Epithelial cell of prostate (primary cell): ENCODE measurements at places on chromosomes 13 and 19.
A peak's percentile ranks its signal among the peaks of the same experiment; 100 is the strongest.

DNA sequence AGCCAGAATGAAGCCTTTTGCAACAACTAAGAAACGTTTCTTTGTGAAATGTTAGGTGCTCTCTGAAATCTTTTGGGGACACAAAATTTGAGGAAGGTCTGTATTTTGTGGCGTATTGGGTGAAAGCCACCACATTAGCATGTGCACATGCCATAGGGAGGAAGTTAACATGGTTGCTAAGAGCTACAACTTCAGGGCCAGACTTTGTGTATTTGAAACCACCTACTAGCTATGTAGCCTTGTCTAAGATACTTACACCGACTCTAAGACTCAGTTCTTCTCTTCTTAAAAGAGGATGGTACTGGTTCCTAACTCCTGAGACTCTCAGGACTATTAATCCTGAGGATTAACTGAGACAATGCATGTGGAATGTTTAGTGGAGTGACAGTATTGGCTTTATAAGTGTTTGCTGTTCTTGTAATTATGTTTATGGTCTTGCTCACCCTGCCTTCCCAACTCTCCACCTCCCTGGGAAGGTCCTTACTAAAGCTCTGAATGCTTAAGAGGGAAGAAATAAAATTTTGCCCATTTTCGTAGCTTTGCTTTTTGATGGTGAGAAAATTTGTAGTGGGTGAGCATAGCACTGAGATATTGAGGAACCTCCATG, 15.5 kb downstream of the SERP2 start:
- DNase-seq: no peak

DNA sequence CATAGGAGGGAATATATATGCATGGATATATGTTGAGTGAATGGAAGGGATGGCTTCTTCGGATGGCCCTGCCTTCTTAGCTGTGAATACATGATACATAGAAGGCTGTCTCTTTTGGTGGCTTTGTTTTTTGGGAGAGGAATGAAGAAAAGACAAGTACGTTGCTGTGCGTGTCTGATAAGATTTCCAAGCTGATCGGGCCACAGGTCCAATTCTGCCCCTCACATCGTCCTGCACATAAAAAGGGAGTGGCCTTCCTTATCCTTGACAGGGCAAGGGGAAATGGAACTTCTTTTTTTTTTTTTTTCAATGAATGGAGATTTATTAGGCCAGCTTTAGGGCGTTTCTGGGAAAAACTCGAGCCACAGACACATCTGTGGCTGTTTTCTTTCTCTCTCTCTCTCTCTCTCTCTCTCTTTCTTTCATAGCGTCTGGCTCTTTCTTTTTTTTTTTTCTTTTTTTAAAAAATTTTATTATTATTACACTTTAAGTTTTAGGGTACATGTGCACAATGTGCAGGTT, 103.8 kb upstream of the SPATA13 start:
- no peak for DNase-seq

- DNase-seq: no peak
Measured at GRCh38 chr13:60174113-60174512, 10.4 kb upstream of the DIAPH3 start.

GRCh38 chr13:52879950-52880741, 31.7 kb upstream of the PCDH8 start:
- no peak for DNase-seq

- DNase-seq: no peak
Measured at GRCh38 chr19:4654437-4655361, 15.4 kb downstream of the TNFAIP8L1 start.

GRCh38 chr19:33273065-33273736, 29.1 kb downstream of the CEBPA start:
- peak; percentile 5 for DNase-seq

GRCh38 chr19:17866312-17866963, 5.3 kb upstream of the SLC5A5 start:
- no peak for DNase-seq

GRCh38 chr13:111429064-111429558, 108.7 kb downstream of the TEX29 start:
- no peak for DNase-seq

- no peak for DNase-seq
Measured at GRCh38 chr19:36032251-36033104, at the start of gene CLIP3. CLIP3 (minus strand) TSS chr19:36032873; CDS start chr19:36032357, 516 bp downstream.

GRCh38 chr19:3785451-3785937, 687 bp downstream of the MATK start:
- no peak for DNase-seq

DNA sequence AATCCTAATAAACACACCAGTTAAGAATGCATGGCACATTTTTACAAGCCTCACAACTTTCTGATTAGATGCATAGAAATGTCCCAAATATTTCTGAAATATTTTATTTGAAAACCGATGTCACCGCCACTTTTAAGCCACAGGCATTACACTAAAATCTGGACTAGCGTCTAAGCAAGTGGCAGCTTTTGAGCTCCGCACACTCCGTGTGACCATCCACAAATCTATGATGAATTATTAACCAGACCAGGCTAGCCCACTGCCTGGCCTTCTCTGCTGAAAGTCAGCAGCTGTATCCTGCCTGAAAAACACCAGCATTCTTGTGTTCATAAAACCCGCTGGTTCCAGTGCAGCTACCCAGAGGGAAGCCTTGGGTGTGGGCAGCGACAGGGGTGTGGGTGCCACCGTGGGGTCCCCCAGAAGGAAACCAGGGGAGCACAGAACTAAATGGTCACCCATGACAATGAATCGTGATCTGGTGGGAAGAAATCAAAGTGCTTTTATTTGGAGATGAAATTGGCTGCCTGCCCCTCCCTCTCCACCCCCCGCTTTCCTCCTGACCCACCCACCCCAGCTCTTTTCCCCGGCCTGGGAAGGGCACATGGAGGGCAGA, 13.8 kb downstream of the RASA3 start:
- DNase-seq: no peak

DNA sequence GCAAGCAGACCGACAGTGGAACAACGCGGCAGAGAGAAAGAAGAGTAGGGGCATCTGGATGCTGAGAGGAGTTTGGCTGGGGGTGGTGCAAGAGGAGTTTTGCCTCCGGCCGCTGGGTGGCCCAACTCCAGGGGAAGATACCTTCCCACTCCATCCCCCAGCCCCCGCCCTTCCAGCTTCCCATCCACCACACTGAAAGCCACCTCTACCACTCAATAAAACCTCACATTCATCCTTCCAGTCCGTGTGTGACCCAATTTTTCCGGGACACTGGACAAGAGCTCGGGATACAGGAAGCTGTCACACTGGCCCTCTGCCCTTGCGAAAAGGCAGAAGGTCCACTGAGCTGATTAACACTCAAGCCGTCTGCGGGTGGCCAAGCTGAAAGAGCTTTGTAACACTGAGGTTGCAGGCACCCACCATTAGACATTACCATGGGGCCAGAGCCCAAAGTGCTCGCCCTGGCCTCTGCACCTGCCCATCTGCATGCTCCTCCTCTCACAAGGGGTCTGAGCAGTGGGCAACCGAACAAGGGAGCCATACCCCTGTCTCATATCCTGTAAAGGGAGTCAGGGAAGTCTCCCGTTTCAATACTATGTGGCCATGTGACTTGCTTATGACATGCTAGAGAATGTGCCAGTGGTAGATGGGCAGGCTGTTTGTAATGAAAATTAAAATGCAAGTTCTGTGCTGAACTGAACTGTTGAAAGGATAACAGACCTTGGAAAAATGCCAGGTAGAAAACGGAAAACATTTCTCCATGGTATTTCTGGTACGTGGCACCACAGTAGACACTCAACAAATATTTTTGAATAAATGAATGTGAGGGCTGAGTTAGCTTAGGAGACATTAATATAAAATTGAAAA, 205.1 kb upstream of the STARD13 start:
- DNase-seq: no peak

GRCh38 chr13:40631605-40632004, 34.8 kb downstream of the FOXO1 start:
- DNase-seq: no peak

DNA sequence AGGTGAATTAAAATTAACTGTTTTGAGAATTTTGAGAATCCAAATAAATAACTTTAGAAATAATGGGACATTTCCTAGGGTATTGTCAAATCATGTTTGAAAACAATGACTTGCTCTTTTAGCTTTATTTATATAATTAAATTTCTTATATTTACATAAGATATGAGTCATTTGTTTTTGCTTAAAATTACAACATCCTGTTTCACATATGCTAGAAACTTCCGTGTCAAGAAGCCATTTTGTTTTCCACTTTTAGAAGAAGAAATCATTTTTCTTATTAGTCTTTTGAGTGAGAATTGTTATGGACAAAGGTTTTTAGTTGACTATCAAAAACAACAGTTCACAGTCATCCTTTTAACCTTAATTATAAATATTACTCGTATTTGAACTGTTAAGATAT, 48.2 kb downstream of the DPY19L3 start:
- no peak for DNase-seq

DNA sequence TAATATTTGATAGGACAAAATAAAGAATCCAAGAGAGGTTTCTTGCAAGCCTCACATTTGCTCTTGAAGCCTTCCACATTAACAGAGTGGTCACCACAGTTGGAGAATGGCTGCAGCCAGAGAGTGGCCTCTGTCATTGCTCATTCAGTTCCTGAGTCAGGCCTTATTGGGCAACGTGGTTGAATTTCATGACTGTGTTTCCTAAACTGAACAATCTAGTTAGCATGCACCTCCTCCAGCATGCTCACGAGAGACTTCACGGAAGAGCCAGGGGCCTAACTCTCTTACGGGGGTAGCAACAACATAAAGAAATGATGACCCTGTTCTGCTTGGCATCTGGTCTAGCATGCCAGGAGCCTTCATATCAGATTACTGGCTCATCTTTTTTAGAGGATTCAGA, 9.6 kb upstream of the UBL3 start:
- DNase-seq: no peak

DNA sequence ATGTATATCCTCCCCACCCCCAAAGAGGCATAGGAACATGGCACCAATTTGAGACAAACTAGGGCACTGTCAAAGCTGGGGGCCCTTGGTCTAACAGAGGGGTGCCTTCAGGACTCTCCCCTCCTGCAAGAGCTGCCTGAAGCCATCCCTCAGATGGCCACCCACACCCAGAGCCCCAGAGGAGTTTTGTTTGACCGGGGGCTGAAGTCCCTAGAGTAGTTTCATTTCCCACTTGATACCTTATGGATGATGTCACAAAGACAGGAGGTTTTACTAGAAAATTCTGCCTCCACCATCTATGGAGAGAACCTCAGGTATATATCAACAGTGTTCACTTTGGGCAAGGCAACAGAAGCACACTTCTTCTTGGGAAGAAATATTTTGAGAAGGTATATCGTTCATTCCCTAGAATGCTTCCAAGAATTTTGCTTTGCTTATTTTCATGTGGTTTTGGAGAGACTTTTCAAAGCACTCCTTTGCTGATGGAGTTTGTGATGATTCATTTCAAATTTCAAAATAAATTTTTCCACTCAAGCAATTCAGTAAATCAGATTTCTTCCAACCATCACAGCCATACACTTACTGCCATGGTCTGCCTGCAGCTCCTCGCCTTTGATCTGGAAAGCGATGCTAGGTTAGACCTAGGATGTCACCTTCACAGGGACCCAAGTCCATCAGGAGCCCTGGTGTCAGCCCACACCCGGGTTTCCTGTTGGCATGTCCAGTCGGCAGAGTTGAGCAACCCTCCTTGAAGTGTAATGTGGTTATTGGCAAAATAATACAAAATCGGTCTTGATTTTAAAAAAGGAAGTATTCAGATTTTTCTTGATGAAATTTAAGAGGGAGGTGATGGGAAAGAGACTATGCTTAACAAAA, 207.0 kb downstream of the SHISA2 start:
- no peak for DNase-seq

DNA sequence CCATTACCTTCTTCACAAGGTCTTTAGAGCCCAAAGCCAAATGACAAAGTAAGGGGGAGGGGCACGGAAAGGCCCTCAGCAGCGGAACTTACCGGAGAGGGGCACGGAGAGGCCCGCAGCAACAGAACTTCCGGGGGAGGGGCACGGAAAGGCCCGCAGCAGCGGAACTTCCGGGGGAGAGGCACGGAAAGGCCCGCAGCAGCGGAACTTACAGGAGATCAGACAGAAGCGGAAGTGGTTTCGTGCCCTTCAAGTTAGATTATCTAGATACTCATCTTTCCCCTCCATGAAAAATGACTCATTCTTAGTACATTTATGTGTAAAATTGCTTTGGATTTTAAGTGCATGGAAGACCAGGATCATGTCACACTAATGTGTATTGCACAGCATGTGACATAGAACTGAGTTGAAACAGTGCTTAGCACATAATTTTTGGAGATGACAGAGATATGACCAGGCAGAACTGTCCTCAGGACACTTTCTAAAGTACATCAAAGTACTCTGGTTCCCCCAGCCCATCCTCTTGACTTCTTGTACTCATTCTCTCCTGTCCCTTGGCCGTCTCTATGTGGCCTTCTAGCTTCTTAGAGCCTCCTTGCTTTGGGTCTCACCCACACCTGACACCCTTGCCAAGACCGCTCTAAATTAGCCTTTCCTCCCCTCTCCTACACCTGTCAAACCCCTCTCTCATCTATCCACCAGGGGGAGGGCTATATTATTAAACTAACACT, 25.7 kb upstream of the TPTE2 start:
- no peak for DNase-seq

DNA sequence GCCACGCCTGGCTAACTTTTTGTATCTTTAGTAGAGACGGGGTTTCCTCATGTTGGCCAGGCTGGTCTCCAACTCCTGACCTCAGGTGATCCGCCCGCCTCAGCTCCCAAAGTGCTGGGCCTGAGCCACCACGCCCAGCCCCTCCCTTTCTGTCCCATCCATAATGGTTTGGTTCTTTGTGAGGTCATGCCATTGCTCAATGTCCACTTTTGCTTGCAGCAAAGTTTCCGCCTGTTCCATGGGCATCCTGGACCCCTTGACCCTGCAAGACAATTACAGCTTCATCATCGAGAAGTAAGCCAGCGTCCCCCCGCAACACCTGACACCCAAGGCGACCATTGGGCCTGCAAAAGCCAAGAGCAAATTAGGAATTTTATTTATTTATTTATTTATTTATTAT, 16.6 kb downstream of the PRR22 start:
- no peak for DNase-seq

- no peak for DNase-seq
Measured at GRCh38 chr19:17846146-17846545, 1.6 kb downstream of the JAK3 start.

- DNase-seq: no peak
Measured at GRCh38 chr19:41877916-41878905, 1.1 kb downstream of the CD79A start.

GRCh38 chr19:3129112-3129511, 6.7 kb upstream of the GNA15 start:
- DNase-seq: no peak
